ENCODE measurements at places on chromosomes 16 and 17. TPM values are rescaled to one million over a fixed set of nuclear protein-coding genes. Genes with fewer than 3 reads are reported as not detected.

Gene SSTR5
- not detected for total RNA-seq

Gene CCL1
- total RNA-seq: not detected

Gene KRTAP3-2
- total RNA-seq: not detected

Gene MYH8
- total RNA-seq: not detected

DNA sequence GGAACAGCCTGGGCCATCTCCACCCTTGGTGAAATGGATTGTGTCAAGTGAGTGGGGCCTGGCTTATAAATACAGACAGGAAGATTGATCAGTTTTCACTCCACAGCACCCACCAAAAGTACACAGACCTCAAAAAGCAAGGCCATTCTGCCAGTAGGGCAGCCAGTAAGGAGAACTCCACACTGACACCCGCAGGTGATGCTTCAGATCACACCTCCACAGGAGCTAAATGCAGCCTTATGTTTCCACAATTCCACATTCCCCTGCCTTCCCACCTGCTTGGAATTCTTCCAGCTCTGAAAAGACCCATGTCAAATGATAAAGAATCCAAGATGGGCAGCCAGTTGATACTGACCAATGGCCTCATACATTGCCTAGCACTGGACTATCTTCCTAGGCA lies 191.1 kb downstream of the ZFHX3 start:
- DNase-seq: no peak

GRCh38 chr17:33330877-33331276 lies 37.8 kb upstream of the ASIC2 start:
- no peak for DNase-seq

DNA sequence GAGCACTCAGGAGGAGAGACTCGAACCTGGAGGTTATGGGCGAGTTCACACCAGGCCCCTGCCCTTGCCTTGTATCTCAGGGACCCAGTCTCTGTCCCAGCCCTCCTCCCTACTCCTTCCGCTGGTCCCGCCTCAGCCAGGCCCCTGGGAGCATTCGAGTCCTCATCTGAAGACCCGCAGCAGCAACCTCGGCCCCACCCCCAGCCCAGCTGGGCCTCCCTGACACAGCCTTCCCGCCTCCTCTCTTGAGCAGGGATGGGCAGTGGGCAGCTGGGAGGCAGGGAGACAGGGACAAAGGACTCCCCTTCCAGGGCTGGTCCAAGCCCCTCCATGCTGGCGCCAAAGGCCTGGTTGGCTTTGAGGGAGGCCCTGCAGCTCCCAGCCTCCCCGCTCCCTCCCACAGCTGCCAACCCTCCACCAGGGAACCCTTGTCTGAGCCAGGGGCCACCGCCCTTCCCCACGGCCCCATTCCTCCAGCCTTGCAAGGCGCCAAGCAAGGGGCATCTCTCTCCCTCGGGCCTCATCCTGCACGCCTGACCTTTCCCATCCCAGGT lies 15.4 kb upstream of the ZC3H18 start:
- no peak for DNase-seq

GRCh38 chr16:81307770-81308169 lies 7.0 kb upstream of the GAN start:
- DNase-seq: no peak

DNA sequence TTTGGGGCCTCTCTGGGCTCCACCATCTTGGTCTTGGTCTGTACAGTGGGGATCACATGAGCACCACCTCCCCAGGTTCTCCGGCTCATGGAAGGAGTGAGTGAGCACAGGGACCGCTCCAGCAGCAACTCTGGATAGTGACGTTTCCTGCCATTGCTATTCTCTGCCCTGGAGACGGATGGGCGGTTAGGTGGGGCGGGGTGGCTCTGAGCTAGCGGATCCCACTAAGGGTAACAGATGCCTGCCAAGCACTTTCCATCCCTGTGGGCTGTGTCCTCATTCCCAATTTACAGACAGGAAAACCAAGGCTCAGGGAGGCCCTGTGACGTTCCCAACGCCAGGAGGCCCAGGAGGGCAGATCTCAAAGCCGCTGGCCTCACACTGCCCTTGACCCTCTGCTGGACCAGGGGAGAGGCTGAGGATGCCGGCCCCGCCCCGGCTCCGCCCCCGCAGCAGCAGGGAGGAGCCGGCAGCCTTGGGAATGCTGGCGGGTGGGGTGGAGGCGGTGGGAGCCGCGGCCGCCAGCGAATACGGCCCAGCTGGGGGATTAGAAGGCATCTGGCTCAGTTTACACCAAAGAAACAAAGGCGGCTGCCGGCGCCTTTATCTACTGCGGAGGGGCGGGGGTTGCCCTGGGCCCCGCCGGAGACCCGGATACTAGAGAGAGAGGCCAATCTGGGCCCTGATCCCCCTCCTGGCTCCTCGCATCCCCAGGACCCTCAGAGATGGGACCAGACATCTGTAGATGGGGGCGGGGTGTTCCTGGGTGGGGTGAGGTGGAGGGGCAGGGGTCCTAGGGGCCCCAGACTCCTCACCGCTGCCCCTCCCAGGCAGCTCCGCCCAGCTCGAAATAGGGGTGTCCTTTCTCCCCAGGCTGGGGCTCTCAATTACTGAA lies 122.3 kb upstream of the CIBAR2 start:
- no peak for DNase-seq

GRCh38 chr16:85436207-85436606 lies 176.9 kb upstream of the GSE1 start:
- DNase-seq: no peak

- DNase-seq: no peak
These were observed 10.0 kb downstream of the ZSCAN10 start for GRCh38 chr16:3088925-3089716.

DNA sequence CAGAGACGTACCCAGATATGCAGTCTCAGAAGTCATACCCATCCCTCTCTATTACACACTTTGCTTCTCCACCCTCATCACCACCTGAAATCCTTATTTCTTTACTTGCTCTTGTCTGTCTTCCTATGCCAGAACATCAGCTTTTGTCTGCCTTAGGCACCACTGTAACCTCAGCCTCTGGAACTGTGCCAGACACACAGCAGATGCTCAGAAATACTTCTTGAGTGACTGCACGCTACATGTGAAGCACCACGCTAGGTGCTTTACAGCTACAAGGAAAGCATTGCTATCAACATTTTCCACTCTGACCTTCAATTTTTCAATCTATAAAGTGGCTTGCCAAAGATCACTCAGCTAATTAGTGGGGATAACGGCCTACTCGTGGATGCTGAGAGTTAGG lies 226.8 kb downstream of the CHD9NB start:
- no peak for DNase-seq

GRCh38 chr16:7545251-7545650 lies 212.6 kb downstream of the RBFOX1 start:
- DNase-seq: no peak

DNA sequence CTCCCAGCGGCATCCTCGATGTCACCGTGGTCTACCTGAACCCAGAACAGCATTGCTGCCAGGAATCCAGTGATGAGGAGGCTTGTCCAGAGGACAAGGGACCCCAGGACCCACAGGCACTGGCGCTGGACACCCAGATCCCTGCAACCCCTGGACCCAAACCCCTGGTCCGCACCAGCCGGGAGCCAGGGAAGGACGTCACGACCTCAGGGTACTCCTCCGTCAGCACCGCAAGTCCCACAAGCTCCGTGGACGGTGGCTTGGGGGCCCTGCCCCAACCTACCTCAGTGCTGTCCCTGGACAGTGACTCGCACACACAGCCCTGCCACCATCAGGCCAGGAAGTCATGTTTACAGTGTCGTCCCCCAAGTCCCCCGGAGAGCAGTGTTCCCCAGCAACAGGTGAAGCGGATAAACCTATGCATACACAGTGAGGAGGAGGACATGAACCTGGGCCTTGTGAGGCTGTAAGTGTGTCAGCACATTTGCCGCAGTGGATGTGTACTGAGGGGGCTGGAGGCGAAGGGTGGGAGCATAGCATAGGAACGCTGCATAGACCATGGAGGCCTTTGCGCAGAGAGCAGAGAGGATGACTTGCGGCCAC lies 3.3 kb upstream of the TEDC2 start:
- DNase-seq: no peak

DNA sequence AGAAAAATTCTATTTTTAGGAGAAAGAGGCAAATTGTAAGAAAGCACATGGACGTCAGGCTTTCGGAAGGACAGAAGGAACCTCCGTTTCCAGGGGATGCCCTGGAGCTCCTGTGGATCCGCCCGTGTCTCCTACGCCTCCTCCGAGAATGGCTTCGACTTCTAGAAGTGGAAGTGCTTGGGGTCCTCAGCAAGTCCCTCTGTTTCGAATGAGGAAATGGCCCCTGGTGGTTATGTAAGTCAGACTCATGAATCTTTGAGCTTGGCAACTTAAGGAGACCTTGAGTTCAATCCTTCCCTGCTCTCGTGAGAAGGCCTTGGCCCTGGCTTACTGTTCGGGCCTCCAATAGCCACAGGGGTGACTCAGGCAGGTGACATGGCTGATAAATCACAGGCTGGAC lies 38.9 kb downstream of the COX4I1 start:
- no peak for DNase-seq

DNA sequence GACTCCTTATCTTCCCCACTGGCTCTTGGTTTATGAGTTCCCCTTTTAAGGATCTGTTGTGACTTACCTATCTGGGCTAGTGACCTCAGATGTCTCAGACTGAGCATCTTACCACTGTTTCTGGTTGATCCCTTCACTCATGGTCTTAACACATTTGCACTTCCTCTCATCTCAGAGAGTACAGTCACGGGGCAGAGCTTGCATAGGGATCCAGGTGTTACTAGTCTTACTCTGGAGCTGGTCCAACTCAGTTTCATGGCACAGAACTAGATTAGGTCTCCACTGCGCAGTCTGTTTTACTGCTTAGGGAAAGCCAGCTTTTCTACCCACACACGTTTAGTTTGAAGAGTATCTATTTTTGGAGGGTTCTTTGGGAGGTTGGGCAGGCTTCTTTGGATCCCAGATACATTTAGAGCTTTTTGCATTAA lies 10.2 kb downstream of the GABARAPL2 start:
- no peak for DNase-seq

DNA sequence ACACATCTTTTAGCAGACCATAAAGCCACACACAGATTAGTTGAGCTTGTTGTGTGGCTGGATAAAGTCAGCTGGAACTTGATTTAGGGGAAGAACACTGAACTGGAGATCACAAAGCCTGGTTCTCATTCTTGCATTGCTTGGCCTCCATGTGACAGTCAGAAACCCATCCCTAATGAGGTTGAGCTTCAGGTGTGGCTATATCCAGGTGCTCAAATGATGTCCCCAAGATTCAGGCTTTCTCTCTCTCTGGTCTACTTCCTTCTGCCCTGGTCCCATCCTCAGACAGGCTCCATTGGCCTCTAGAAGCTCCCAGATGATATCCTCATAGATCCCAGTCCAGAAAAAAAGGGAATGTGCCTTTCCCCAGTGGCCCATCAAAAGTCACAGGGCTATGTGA lies 9.6 kb upstream of the BRD7 start:
- DNase-seq: no peak

GRCh38 chr16:89658221-89658879 lies 714 bp downstream of the SPATA33 start:
- DNase-seq: no peak

DNA sequence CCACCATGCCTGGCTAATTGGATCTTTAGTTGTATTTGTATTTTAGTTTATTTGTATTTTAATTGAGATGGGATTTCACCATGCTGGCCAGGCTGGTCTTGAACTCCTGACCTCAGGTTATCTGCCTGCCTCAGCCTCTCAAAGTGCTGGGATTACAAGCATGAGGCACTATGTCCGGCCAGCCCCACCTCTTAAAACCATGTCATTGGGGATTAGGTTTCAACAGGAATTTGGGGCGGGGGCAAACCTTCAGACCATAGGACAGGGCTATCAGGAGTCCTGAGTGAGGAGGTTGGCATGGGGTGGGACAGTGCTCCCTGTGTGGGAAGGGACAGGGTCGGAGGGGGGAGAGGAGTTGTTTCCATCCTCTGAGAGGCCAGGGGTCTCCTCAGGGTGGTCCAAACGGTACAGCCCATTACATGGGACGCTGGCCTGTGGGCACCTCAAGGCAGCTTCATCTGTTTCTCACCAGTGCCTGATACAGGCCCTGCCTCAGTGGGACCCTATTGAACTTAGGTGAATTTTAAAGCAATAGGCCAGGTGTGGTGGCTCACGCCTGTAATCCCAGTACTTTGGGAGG lies 21.6 kb downstream of the GAA start:
- no peak for DNase-seq

GRCh38 chr16:85584819-85585282 lies 28.3 kb upstream of the GSE1 start:
- DNase-seq: no peak

DNA sequence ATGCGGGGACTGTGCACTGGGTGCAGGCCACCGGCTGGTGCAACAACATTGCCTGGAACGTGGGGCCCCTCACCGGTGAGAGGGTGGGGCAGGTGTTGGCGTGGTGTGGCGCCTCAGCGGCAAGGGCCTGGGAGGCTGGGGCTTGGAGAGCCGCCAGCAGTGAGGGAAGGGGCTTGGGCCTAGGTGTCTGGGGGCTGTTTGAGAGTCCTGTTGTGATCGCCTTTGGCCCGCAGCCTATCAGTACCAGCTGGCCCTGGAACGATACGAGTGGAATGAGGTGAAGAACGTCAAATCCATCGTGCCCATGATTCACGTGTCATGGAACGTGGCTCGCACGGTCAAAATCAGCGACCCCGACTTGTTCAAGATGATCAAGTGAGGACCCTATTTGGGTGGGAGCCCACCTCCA lies 2.6 kb upstream of the TMEM88 start:
- no peak for DNase-seq

GRCh38 chr17:11898526-11899235 lies 98.6 kb downstream of the ZNF18 start:
- no peak for DNase-seq
